Kidney (tissue), 22 donors: ENCODE measurements at places on chromosomes 7 and 10. TPM values are rescaled to one million over a fixed set of nuclear protein-coding genes. Genes with fewer than 3 reads are reported as not detected.
A peak's percentile ranks its signal among the peaks of the same experiment; 100 is the strongest.

ZNF467 gene
- 24.5 TPM for total RNA-seq

TM9SF3 gene
- 144 TPM for total RNA-seq

HMX2 gene
- 0.25 TPM for total RNA-seq

NPC1L1 gene
- total RNA-seq = 0.88 TPM

MINDY4 gene
- total RNA-seq = 15.3 TPM

LDB3 gene
- 7.7 TPM for total RNA-seq

WDR37 gene
- total RNA-seq = 23.5 TPM

- DNase-seq = no peak
- no peaks in the 10 kb centered on the region for H3K4me1 ChIP-seq
- no peak overlapping the region for H3K27ac ChIP-seq
- no peaks in the 10 kb centered on the region for H3K36me3 ChIP-seq
- no peak overlapping the region for H3K4me3 ChIP-seq
Measured at GRCh38 chr10:28087661-28088351, 88.9 kb upstream of the ODAD2 start.

DNA sequence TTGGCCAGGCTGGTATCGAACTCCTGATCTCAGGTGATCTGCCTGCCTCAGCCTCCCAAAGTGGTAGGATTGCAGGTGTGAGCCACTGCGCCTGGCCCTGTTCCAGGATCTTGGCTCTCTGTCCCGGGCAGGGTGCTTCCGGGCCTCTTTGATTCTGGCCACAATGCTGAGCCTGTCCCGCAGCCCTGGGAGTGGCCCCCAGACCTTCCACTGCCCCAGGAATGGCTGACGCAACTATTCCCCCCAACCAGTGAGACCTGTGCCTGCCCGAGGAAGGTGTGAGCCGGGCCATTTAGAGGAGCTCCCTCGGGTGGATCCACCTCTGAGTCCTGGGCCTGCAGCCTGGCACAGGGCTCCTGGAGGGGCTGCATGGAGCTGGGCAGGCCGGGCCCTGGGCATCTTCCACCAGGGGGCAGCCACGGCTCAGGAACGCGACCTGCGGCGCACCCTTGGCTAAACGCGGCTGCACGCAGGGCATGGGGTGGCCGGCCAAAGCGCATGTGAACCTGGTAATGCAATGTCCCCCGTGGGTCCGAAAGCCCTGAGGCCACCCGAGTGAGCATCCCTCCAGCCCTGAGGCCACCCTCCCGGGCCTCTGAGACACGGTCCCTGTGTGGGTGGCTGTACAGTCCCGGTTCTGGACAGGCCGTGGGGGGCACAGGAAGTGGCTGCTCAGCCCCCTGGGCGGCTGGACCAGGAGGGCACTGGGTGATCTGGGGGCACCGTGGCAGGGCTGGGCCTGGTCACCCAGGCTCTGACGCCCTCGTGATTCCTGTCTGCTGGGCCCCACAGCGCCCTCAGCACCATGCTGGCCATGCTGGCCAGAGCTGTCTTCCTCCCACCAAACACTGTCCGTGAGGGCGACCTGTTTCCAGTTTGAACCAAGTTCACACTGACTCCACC, 24.8 kb downstream of the GRIFIN start:
- no peaks in the 10 kb centered on the region for H3K27me3 ChIP-seq
- H3K4me1 ChIP-seq = no peaks in the 10 kb centered on the region
- no peaks in the 10 kb centered on the region for H3K36me3 ChIP-seq

GRCh38 chr10:71486484-71487114, 89.9 kb downstream of the CDH23 start:
- DNase-seq = peak; percentile 60
- H3K27me3 ChIP-seq = no peaks in the 10 kb centered on the region
- H3K27ac ChIP-seq = no peak overlapping the region
- no peaks in the 10 kb centered on the region for H3K36me3 ChIP-seq
- no peaks in the 10 kb centered on the region for H3K4me1 ChIP-seq
- no peak overlapping the region for H3K4me3 ChIP-seq

- H3K27me3 ChIP-seq = peaks cover 3% of the 10 kb centered on the region
- DNase-seq = no peak
- no peak overlapping the region for H3K27ac ChIP-seq
- H3K4me3 ChIP-seq = no peak overlapping the region
- no peaks in the 10 kb centered on the region for H3K4me1 ChIP-seq
Measured at GRCh38 chr7:156620291-156620675, 20.3 kb upstream of the RNF32 start.

GRCh38 chr7:126778101-126778500, 474.6 kb downstream of the GRM8 start:
- no peak overlapping the region for H3K4me3 ChIP-seq
- no peaks in the 10 kb centered on the region for H3K27me3 ChIP-seq
- H3K27ac ChIP-seq = no peak overlapping the region
- DNase-seq = no peak

DNA sequence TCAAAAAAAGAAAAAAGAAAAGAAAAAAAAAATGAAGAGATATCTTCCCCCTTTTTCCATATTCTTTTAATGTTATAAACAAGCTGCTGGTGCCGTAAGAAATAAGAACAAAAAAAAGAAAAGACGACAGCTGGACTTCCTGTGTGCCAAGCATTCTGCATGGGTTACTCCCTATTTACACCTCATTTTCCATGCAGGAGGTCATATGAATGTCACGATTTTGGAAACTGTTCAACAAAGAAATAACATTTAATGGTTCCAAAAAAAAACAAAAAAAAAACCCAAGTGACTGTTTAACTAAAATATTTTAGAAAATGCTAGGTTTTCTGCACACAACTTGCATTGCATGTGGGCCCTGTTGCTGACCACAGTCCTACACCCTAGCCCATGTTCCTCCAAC, 159.3 kb downstream of the TNS3 start:
- DNase-seq = peak; percentile 43
- no peak overlapping the region for H3K27ac ChIP-seq
- H3K4me1 ChIP-seq = peaks cover 7% of the 10 kb centered on the region
- H3K4me3 ChIP-seq = no peak overlapping the region
- H3K27me3 ChIP-seq = no peaks in the 10 kb centered on the region

- H3K36me3 ChIP-seq = no peaks in the 10 kb centered on the region
- H3K27ac ChIP-seq = no peak overlapping the region
- H3K4me3 ChIP-seq = no peak overlapping the region
- no peak for DNase-seq
- no peaks in the 10 kb centered on the region for H3K4me1 ChIP-seq
Measured at GRCh38 chr7:28678431-28678965, 266.2 kb downstream of the CREB5 start.

DNA sequence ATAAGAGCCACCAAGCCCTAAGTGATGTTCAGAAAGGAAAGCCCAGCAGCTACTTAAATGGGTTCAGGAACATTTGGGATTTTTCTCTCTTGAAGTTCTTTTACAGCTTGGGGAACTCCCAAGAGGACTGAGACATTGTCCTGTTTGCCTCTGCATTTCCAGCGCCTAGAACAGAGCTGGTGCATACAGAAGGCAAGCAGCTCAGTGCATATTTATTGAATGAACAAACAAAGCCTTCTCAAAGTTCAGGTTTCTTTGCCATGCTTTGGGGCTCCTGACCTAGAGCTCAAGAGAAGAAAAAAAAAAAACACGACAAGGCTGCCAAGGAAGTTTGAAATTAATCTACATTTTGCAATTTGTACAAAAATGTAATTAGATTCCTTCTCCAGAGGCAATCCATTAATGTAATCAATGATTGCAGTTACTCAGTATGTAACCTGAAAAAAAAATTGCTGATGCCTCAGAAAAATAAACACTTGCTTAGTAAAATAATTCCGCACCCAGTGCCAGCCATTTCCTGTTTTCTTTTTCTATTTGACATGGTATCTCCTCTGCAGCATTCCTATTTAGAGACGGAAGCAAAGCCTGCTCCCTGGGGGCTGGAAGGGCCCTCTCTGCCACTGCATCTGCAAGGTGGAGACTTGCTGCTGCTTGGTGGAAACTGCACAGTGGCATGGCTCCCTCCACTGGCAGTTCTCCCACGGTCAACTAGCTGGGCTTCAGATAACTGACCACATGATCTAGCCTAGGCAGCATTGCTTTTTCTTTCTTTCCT, 157.3 kb downstream of the TMEM178B start:
- H3K4me3 ChIP-seq = no peak overlapping the region
- H3K4me1 ChIP-seq = no peaks in the 10 kb centered on the region
- DNase-seq = no peak
- H3K27me3 ChIP-seq = no peaks in the 10 kb centered on the region
- no peaks in the 10 kb centered on the region for H3K36me3 ChIP-seq

DNA sequence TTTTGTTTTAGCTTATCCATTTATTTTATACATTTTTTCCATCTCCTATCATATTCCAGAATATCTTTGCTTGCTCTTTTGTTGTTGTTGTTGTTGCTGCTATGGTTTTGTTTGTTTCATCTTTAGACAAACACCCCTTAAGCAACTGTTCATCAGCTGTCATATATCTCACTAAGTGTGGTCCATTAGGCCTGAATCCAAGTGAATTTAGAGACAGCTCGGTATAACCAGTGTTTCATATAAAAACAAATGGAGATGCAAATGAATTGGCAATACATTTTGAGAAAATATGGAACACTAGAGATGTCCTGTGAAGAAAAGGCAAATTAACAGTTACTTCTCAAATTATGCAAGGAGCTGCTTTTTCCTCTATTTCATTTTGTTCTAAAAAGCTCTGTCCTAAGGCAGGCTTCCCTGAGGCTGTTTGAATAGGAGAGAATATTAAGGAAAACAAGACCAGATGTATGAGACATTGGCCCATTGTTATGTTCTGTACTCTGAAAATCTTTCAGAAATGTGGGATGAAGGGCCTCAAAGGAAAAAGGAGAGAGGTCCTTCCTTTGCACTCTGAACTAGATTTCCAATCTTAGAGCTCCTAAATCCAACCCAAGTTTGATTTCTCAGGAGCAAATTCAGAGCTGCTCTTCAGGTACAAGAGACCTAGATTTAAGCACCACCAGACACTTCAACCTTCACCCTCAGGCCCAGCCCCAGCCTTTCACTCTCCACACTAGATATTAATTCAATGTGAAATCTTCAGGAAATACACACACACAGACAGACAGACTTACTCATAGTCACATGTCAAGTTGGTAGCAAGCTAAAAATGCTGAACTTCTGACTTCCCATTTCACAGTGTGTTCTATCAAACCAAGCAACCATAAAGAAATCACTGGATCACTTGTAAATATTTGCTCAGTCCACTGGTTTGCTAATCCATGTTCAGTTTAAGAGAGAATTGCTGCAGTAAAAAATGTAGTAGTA, 5.4 kb downstream of the TFEC start:
- DNase-seq = no peak
- no peak overlapping the region for H3K27ac ChIP-seq

GRCh38 chr7:55520426-55521140, 51.7 kb downstream of the VOPP1 start:
- DNase-seq = no peak
- H3K36me3 ChIP-seq = no peaks in the 10 kb centered on the region
- no peak overlapping the region for H3K27ac ChIP-seq
- H3K4me3 ChIP-seq = no peak overlapping the region
- no peaks in the 10 kb centered on the region for H3K4me1 ChIP-seq
- no peaks in the 10 kb centered on the region for H3K27me3 ChIP-seq

- no peaks in the 10 kb centered on the region for H3K4me1 ChIP-seq
- no peaks in the 10 kb centered on the region for H3K27me3 ChIP-seq
- H3K4me3 ChIP-seq = no peak overlapping the region
- H3K36me3 ChIP-seq = no peaks in the 10 kb centered on the region
Measured at GRCh38 chr10:101686133-101686925, 8.6 kb downstream of the FBXW4 start.

DNA sequence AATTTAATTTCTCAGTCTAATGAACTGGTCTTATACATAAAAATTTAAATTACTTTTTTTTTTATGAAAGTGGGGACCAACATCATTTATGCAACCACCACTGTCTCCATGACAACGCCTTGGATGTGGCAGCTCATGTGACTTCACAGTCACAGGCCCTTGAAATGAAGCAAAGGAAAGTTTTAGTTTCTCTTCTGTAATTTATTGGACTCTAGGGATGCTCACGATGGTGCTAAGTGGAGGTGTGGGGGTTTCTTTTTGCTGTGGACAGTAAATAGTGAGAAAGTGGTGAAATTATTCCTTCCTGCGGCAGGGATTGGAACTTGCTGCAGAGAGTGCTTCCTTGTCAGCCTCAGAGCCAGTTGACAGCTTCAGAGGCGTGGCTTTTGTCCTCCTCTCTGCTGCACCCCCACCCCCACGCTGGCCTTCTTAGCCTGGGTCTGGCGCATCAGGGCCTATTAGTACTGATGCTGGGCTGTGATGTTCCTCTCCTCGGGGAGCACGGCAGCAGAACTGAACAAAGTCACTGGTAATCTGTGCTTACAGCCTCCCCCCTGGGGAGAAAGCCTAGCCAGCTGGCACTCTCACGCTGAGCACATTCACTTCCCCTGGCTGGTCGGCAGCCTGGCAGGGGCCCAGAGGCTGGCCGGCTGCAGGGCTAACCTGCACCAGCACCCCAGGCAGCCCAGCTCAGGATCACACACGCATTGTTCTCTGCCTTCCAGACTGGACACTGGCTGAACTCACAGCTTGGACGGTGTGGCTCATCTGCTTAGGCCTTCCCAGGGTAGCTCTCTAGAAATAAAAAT, 517.5 kb upstream of the GALNT17 start:
- no peaks in the 10 kb centered on the region for H3K36me3 ChIP-seq
- H3K4me1 ChIP-seq = peaks cover 4% of the 10 kb centered on the region
- DNase-seq = peak; percentile 42
- no peak overlapping the region for H3K4me3 ChIP-seq
- no peaks in the 10 kb centered on the region for H3K27me3 ChIP-seq
- H3K27ac ChIP-seq = peak overlapping the region; percentile 16

- no peaks in the 10 kb centered on the region for H3K4me1 ChIP-seq
- no peak overlapping the region for H3K4me3 ChIP-seq
- no peaks in the 10 kb centered on the region for H3K36me3 ChIP-seq
- no peak overlapping the region for H3K27ac ChIP-seq
Measured at GRCh38 chr7:127151379-127151778, 101.4 kb downstream of the GRM8 start.

GRCh38 chr7:89837515-89837914, 316.8 kb upstream of the STEAP1 start:
- no peaks in the 10 kb centered on the region for H3K36me3 ChIP-seq
- H3K4me3 ChIP-seq = no peak overlapping the region
- DNase-seq = no peak
- H3K27me3 ChIP-seq = no peaks in the 10 kb centered on the region

- H3K27ac ChIP-seq = no peak overlapping the region
- no peak for DNase-seq
- peaks cover 46% of the 10 kb centered on the region for H3K36me3 ChIP-seq
Measured at GRCh38 chr7:139078399-139078798, 31.1 kb downstream of the ZC3HAV1 start.

DNA sequence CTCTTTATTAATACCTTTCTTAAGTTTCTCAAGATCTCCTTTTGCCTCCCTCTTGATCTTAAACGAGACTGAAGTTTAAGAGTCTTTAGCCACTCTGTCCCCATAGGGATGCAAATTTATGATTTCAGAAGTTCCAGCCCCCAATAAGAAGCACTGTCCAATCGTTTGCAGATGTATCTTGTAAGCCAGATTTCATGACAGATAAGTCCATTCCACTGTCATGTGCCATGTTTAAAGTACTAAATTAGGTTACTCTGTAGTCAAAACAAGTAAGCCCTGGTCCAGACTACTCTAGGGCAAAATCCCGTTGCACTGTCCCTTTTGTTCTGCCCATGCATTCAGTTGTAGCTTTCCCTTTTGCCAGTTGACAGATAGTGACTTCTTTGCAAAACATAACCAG, 157.2 kb upstream of the KAT6B start:
- peaks cover 7% of the 10 kb centered on the region for H3K36me3 ChIP-seq
- H3K27me3 ChIP-seq = no peaks in the 10 kb centered on the region
- no peak for DNase-seq
- no peak overlapping the region for H3K4me3 ChIP-seq

GRCh38 chr10:43846187-43846680, 197.6 kb upstream of the ZNF32 start:
- no peaks in the 10 kb centered on the region for H3K27me3 ChIP-seq
- H3K36me3 ChIP-seq = no peaks in the 10 kb centered on the region
- no peak for DNase-seq
- no peak overlapping the region for H3K27ac ChIP-seq
